ENCODE measurements at places on chromosomes 1 and 21.

- no peak for DNase-seq
These were observed 582.5 kb downstream of the DPYD start for GRCh38 chr1:97338347-97338746.

DNA sequence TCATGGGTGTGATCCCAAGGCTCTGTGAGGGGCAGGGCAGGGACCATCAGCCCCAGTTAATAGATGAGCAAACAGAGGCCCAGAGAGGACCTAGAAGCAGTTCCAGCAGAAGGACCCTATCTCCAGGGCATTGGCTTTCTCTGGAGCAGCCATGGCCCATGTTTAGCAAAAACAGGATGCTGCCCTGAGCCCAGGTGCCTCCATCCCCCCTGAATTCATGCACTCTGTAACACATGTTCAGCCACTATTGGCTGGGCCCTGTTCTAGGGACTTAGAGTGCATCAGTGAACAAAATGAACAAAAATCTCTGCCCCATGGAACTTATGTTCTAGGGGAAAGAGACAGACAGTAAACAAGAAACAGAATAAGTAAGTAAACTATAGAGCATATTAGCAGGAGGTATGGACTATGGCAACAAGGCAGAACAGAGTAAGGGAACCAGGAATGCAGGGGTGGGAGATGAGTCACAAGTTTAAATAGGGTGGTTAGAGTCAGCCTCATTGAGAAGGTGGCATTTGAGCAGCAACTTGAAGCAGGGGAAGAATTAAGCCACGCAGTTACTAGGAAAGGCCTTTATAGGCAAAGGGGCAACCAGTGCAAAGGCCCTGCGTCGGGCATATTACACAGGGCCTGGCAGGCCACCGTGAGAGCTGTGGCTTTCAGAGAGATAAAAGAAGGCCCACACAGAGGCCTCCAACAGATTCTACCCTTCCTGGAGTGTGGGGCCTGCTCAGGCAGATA, 185.9 kb upstream of the EDN2 start:
- DNase-seq: no peak

- no peak for DNase-seq
These were observed 201.7 kb downstream of the FGGY start for GRCh38 chr1:59498640-59499039.

GRCh38 chr21:28828021-28828420, 164.7 kb downstream of the LTN1 start:
- no peak for DNase-seq

DNA sequence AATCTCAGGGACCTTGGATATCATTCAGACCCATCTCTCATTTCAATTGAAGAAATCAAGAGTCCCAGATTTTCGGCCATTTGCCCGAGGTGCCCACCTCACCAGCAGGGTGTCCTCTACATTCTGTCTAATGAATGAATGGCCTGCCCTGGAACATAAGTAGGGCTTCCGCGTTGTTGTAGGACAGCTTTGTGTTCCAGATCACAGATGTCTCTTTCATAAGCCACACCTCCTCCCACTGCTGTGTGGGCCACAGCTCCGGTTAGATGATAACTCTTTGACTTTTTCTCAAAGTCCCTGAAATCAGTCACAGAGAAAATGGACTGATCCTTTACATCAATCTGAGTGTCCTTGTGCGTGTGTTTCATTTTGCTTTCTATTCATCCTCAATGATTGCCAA, 144.4 kb downstream of the RGS7 start:
- DNase-seq: no peak

GRCh38 chr1:245788269-245788668, 633.5 kb downstream of the KIF26B start:
- DNase-seq: no peak

DNA sequence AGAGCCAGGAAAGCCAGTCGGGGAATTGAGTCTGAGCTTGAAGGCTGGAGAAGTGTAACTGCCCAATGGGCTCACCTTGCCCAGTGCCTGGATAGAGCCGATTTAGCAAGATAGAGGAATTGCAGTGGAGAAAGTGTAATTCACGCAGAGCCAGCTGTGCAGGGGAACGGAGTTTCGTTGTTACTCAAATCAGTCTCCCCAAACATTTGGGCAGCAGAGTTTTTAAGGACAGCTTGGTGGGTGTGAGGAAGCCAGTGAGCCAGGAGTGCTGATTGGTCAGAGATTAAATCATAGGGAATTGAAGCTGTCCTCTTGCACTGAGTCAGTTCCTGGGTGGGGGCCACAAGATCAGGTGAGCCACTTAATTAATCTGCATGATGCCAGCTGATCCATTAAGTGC, 28.4 kb upstream of the NLRP3 start:
- no peak for DNase-seq

- DNase-seq: no peak
These were observed 72.5 kb downstream of the KCNT2 start for GRCh38 chr1:196535727-196536126.

- DNase-seq: peak; percentile 70
These were observed 51.8 kb upstream of the TARDBP start for GRCh38 chr1:10960411-10961299.

- DNase-seq: no peak
These were observed 1.0 kb downstream of the MSH4 start for GRCh38 chr1:75797606-75798216.

- DNase-seq: no peak
These were observed 36.8 kb upstream of the PKN2 start for GRCh38 chr1:88647249-88647645.

- DNase-seq: no peak
These were observed at the start of gene C1orf167 for GRCh38 chr1:11761988-11762406. Gene C1orf167 (plus strand): TSS chr1:11762193. CDS start chr1:11764401, 2,208 bp downstream.

DNA sequence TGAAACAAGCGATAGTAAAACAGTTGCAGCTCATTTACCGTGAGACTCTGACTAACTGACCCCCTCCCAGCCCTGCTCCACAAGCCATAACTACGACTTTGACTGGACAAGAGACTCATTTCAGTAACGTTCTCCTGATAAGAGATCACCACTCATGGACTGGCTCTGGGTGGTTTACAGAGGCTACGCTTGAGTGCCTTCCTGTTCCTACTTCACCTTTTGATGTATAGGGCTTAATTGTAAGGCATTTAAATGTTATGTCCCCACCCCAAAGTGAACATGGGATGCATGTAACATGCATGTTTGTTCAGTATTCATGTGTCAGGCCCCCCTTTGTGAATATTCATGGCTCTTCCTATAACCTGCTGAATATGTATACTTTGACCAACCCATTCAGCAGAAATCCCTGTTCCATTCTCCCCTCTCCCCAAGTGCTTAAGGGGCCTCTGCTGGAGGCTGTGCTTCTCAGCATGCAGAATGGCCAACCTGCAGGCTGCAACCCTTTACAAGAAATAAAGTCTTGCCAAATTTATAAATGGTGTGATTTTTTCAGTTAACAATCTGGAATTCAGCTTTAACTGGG, 50.7 kb upstream of the SPOCD1 start:
- DNase-seq: no peak

DNA sequence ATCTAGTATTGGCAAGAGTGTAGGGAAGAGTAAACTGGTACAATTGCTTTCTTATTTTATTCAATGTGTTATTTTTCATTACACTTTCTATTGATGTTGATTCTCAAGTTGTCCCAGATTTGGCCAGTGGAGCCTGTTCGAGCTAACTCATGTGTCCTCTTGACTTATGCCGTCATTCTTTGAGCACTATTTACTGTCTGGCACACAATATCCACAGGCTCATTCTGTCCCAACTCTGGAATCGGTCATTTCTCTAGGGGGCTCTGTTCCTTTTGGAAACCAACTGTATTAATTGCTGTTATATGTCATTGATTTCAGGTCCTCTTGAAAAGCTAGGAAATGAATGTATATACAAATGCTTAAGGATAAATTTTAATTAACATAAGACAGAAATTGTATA, 22.4 kb upstream of the SFPQ start:
- no peak for DNase-seq

DNA sequence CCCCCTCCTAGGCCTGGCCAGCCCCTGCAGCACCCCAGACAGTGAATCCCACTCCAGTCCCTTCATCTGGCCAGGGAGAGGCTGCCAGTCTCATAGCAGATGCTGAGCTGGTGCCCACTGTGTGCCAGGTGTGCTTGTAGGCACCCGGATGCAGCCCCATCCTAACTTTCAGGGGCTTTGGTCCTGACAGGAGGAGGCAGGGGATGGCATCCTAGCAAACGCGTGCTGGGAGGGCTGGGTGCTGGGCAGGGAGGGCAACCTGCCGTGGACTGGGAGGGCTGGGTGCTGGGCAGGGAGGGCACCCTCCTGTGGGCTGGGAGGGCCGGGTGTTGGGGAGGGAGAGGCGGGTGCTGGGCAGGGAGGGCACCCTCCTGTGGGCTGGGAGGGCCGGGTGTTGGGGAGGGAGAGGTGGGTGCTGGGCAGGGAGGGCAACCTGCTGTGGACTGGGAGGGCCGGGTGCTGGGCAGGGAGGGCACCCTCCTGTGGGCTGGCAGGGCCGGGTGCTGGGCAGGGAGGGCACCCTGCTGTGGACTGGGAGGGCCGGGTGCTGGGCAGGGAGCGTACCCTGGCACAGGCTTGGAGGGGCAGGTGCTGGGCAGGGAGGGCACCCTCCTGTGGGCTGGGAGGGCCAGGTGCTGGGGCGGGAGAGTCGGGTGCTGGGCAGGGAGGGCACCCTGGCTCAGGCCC, 35.3 kb downstream of the SLC19A1 start:
- no peak for DNase-seq

DNA sequence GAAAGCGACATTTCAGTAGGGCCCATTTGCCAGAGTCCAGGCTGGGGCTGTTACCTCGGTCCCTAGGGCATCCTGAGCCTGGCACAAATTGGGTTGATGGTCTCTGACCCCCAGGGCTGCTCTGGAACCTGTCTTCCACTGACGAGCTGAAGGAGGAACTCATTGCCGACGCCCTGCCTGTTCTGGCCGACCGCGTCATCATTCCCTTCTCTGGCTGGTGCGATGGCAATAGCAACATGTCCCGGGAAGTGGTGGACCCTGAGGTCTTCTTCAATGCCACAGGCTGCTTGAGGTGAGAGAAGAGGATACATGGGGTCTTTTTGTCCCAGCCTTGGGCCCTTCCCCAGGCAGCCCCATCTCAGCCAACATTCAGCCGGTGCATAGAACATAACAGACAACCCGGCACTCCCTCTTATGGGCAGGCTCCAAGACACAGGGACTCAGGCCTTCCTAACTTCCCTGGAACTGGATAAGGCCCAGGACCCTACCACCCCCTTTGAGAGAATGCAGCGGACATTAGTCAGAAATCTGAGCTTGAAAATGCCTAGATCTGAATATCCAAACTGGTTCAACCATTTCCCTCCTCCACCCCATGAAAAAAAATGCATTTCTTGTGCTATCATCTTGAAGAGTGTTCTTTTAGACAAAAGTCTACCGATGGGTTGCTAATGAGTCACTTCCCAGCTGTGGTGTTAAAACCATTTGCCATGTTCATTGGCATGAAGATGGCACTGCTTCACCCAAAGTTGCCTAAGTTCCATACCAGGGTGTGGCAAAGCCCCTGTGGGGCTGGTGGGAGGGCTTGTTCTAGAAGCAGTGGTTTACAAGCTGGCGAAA, 35.4 kb downstream of the PKP1 start:
- no peak for DNase-seq

- no peak for DNase-seq
These were observed 35.9 kb downstream of the TMCC2 start for GRCh38 chr1:205263580-205264190.

GRCh38 chr1:234687011-234687410, 77.0 kb upstream of the IRF2BP2 start:
- no peak for DNase-seq

DNA sequence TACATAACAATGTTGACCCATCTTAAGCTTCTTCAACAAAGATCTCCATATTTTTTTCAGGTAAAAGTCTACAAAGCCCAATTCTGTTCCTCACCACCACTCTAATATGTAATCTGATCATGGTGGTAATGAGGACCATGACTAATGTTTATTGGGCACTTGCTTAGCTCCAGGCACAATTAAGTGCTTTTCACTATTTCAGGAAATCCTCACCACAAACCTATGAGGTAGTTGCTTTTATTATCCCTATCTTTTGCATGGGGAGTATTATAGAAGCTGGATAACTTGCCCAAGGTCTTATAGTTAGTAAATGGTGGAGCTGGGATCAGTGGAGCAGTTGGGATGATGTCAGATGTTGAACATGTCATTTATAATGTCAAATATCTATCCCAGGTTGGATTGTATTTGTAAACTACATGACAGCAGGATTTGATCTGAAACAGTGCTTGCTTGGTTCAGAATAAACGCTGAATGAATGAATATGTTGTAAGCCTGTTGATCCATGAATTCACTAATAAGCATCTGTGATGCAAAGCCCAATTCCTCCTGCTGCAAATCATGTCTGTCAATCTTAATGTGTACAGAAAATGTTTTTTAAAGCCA, 283.3 kb upstream of the ST6GALNAC5 start:
- DNase-seq: no peak

- DNase-seq: no peak
These were observed 119.7 kb downstream of the GDAP2 start for GRCh38 chr1:117809764-117810163.

GRCh38 chr1:7363450-7363849, 407.6 kb upstream of the VAMP3 start:
- DNase-seq: no peak

GRCh38 chr1:184608581-184608980, 146.1 kb downstream of the EDEM3 start:
- no peak for DNase-seq

Measured in NCI-H1694 (cell line).